ENCODE measurements at places on chromosomes 12 and 14. TPM values are rescaled to one million over a fixed set of nuclear protein-coding genes. Genes with fewer than 3 reads are reported as not detected.

Gene ASB2
- 3.8 TPM for total RNA-seq

Gene GPR68
- 0.13 TPM for total RNA-seq

Gene CLEC4D
- total RNA-seq = not detected

DNA sequence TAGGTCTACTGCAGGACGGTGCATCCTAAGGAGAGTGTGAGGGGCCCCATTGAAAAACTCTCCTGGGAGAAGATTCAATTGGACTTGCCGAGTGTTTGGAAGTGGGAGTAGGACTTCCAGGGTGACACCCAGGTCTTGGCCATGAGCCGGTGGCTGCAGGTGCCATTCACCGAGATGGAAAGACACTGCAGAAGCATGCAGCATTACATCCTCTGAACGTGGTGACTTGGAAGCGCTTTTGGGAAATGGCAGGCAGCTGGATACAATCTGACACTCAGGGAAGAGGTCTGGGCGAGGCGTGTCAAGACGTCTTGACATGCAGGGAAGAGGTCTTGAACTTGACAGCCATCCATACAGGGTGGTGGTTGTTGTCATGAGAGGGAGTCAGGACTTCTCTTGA lies 126.9 kb downstream of the PAPOLA start:
- H3K4me3 ChIP-seq = no peak overlapping the region
- DNase-seq = no peak
- H3K27me3 ChIP-seq = no peaks in the 10 kb centered on the region
- H3K36me3 ChIP-seq = no peaks in the 10 kb centered on the region

DNA sequence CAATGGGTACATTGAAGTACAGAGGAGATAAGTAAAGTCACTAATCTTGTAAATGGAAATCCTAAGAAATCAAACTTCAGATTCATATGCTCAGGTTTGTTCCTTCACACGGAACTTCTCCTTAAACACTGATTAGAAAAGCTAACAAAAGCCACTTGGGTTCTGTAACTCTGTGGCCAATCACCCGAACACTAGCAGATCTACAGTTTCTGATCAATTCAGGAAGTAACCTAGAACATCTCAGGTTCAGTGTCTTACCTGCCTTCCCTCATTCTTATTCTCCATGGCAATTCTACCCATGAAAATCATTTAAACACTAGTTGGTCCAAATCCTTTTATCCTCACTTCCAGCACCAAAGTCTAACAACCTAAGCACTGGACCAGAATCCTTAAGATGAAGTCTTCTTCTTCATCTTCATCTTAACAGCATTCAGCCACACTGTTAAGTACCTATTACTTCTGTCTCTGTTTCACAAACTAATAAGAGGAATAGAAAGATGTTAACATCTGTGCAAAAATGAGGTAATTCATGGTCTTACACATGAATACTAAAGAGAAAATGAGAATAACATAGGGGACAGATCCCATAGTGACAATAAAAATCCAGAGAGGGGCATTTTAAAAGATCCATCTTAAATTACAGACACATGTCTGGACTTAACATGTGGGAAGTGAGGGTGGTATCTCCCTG lies 184.5 kb downstream of the SSPN start:
- DNase-seq = no peak
- no peaks in the 10 kb centered on the region for H3K36me3 ChIP-seq
- H3K4me3 ChIP-seq = no peak overlapping the region
- H3K27ac ChIP-seq = no peak overlapping the region
- H3K27me3 ChIP-seq = no peaks in the 10 kb centered on the region

DNA sequence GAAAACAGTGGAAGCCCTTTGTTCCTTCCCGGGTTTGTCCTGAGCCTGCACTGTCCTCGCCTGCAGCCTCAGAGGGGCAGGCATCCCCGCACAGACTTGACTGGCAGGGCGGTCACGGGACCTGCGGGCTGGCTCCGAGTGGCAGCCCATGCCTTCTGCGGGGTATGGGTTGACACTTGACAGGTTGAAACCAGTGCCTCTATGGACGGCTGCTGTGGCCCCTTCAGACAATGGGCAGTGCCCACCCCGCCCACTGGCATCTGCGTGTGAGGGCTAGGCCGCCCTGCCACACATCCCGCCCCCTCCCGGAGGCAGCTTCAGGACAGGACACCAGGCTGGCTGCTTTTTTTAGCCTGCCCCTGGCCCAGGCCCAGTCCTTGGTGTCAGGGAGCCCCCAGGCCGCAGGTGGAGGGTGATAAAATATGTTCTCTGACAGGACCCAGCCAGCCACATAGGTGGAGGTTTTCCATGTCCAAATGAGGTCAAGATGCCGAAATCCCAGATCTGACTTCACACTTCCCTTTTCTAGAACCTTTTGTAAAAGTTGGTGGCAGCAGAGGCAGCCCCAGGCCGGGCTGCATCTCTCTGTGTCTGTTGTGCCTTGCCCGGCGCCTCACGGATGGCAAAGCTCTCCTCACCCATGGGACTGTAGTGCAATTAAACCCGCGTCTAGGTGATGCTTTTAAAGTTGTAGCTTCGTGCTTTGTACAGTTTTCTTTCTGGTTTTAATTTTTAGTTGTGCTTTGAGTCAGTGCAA lies 10.0 kb downstream of the ANKRD9 start:
- H3K27ac ChIP-seq = peak overlapping the region; percentile 83
- no peak overlapping the region for H3K4me3 ChIP-seq
- H3K36me3 ChIP-seq = no peaks in the 10 kb centered on the region
- no peaks in the 10 kb centered on the region for H3K27me3 ChIP-seq

DNA sequence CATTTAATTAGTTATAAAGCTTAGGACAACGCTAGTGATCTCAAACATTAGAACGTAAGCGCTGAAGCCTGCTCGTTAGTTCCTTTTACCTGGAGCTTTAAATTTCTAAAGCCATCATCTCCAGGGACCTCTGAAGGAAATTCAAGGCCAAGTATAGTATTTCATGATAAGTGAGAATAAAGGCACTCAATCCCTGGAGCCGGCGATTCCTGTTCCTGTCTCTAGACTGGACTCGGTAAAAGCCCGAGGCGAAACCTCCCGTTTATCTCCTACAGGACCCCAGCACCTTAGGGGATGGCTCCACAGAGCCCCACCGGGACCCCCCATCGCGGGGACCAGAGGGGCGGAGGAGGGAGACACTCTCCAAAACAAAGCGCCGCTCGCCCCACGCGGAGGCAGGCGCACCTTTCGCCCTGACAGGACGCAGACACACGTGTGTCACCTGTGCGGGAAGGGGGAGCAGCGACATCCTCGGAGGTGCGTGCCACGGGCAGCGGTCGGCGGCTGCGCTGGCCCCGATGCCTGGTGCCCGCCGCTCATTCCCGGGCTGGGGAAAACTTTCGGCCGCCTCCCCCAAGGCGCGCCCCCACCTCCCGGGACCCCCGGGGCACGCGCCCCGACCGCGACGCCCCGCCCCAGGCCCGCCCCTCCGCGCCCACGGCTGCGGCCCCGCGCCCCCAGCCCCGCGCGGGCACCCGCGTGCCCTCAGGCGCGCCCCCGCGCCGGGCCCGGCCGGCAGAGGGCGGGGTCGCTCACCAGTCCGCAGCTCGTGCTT lies 678 bp downstream of the RPS6KA5 start:
- peak overlapping the region; percentile 87 for H3K4me3 ChIP-seq
- H3K4me1 ChIP-seq = peaks cover 12% of the 10 kb centered on the region
- peak overlapping the region; percentile 90 for H3K27ac ChIP-seq
- no peaks in the 10 kb centered on the region for H3K36me3 ChIP-seq

GRCh38 chr14:93980456-93981201 lies 4.3 kb upstream of the ASB2 start:
- H3K36me3 ChIP-seq = no peaks in the 10 kb centered on the region
- no peaks in the 10 kb centered on the region for H3K4me1 ChIP-seq
- no peak overlapping the region for H3K27ac ChIP-seq
- no peaks in the 10 kb centered on the region for H3K27me3 ChIP-seq
- no peak overlapping the region for H3K4me3 ChIP-seq
